Ascending aorta (tissue), 2 donors: ENCODE measurements at places on chromosomes 13 and 19.
A peak's percentile ranks its signal among the peaks of the same experiment; 100 is the strongest.

GRCh38 chr19:50003254-50003788 is 21.9 kb downstream of the VRK3 start:
- no peak overlapping the region for H3K4me3 ChIP-seq
- H3K27ac ChIP-seq, result peak overlapping the region; percentile 95
- no peaks in the 10 kb centered on the region for H3K27me3 ChIP-seq
- peaks cover 24% of the 10 kb centered on the region for H3K4me1 ChIP-seq

DNA sequence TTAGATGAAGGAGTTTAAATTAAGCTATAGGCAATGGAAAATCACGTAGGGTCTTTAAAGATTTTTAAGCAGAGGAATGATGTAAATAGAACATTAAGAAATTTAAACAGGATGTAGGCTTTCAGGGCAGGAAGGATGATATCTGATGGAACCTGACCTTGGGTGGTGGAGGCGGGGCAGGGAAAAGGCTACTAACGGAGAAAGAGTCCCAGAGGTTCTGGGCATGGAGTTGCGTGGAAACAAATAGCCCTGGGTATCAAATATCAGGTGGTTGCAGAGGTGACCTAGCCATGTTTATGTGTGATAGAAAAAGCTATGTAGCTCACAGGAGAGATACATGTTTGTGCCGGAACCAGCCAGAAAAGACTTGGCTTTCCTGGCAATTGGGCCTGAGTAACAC is 7.8 kb upstream of the CDK8 start:
- no peak overlapping the region for H3K4me3 ChIP-seq
- DNase-seq, result no peak
- no peak overlapping the region for H3K27ac ChIP-seq
- no peaks in the 10 kb centered on the region for H3K4me1 ChIP-seq
- no peaks in the 10 kb centered on the region for H3K27me3 ChIP-seq

GRCh38 chr19:58279042-58279924 is 528 bp downstream of the ZNF8 start:
- no peaks in the 10 kb centered on the region for H3K27me3 ChIP-seq
- H3K4me3 ChIP-seq, result peak overlapping the region; percentile 67
- no peaks in the 10 kb centered on the region for H3K36me3 ChIP-seq
- peak; percentile 72 for DNase-seq
- no peaks in the 10 kb centered on the region for H3K4me1 ChIP-seq

DNA sequence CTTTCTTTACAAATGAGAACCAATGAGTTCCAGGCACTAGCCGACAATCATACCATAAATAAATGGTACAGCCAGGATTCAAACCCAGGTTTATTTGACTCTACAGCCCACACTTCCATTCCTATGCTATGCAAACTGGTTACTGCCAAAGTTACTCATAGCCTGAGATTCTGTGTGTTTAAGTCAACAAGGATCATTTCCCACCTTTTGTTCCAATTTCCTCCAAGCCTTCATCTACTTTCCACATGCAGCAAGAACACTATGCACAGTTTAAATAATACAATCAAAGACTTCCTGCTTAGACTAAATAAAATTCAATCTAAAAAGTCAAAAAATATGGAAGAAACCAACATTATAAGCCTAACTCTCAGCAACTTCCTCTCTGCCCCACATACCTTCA is 59.2 kb upstream of the KLF12 start:
- H3K36me3 ChIP-seq, result no peaks in the 10 kb centered on the region
- no peaks in the 10 kb centered on the region for H3K27me3 ChIP-seq
- DNase-seq, result no peak
- H3K27ac ChIP-seq, result no peak overlapping the region
- no peaks in the 10 kb centered on the region for H3K4me1 ChIP-seq
- H3K4me3 ChIP-seq, result no peak overlapping the region

DNA sequence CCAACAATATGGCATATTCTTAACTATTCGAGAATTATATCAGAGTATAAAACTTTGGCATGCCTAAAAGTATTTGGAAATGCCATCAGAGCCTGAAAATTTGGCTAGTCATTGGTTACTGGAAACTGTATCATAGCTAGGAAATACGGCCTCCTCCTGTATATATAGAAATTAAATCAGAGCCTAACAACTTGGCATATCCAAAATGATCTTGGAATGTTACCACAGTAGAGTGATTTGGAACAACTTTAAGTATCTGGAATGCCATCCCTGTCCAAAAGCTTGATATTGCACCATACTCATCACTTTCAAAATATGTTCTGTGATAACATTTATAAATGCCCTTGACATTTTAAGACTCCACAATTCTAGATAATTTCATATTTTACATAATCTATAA is 335.8 kb downstream of the SLITRK1 start:
- H3K27ac ChIP-seq, result no peak overlapping the region
- no peak overlapping the region for H3K4me3 ChIP-seq
- no peaks in the 10 kb centered on the region for H3K36me3 ChIP-seq
- H3K27me3 ChIP-seq, result no peaks in the 10 kb centered on the region

DNA sequence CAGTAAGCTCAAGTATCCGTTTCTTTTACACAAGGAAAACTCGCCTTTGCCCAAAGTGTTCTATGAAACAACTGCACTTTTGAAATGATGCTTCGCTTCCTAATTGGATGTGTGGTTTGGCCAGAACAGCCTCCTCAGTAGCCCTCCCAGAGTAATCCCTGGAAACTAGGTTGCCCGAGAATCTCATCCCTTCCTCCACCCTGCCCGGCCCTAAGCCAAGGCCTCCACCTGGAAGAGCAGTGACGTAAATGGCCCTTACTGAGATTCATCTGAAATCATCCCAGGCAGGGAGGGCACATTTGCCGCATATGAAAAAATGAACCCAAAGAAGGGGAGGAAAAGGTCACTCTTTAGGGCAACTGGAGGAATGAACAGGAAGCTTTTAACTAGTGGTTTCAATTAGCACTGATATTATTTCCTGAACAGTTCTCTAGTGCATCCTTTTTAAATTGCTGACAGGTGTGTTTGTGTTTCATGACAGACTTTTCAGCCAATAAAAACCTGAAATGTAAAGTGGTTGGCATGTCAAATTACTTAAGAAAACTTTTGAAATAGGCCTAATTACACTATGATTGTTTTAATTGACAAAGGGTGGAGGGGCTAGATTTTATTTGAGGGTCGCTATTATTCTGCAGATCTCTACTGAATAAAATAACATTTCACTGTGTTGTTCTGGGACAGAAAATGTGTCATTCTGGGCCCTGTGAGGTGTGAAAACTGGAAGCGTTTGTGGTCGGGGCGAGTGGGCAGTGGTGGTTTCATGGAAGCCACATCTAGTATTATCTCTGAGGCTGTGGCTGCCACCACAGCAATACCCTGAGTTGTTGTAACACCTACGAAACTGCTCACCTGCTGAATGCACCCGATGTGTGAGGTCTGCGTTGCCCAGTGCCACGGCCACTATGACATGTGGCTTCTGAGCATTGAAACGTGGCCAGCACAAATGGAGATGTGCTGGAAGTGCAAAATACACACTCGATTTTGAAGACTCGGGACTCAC is 112.1 kb downstream of the ZIC5 start:
- H3K27me3 ChIP-seq, result no peaks in the 10 kb centered on the region
- no peak overlapping the region for H3K27ac ChIP-seq
- no peaks in the 10 kb centered on the region for H3K4me1 ChIP-seq
- H3K36me3 ChIP-seq, result no peaks in the 10 kb centered on the region
- no peak for DNase-seq

DNA sequence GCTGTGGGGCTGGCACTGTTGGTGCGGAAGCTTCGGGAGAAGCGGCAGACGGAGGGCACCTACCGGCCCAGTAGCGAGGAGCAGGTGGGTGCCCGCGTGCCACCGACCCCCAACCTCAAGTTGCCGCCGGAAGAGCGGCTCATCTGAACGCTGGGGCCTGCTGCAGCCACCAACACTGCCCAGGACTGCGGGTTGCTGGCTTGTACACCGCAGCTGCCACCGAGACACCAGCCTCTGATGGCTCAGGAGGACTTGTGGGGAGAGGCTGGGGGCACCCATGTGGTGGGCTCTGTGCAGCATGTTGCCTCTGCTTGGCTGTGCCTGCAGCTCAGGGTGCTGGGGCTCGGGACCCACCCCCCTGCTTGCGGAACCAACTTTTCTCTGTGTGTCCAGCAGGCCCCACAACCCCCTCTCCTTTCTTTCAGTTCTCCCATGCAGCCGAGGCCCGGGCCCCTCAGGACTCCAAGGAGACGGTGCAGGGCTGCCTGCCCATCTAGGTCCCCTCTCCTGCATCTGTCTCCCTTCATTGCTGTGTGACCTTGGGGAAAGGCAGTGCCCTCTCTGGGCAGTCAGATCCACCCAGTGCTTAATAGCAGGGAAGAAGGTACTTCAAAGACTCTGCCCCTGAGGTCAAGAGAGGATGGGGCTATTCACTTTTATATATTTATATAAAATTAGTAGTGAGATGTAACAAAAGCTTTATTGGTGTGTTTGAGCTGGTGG is 2.6 kb downstream of the CRB3 start:
- no peak overlapping the region for H3K4me3 ChIP-seq
- H3K27ac ChIP-seq, result no peak overlapping the region
- no peak for DNase-seq
- H3K36me3 ChIP-seq, result no peaks in the 10 kb centered on the region
- no peaks in the 10 kb centered on the region for H3K4me1 ChIP-seq

GRCh38 chr13:108377646-108378206 is 108.2 kb downstream of the TNFSF13B start:
- no peaks in the 10 kb centered on the region for H3K27me3 ChIP-seq
- DNase-seq, result no peak
- H3K36me3 ChIP-seq, result no peaks in the 10 kb centered on the region
- no peak overlapping the region for H3K27ac ChIP-seq

DNA sequence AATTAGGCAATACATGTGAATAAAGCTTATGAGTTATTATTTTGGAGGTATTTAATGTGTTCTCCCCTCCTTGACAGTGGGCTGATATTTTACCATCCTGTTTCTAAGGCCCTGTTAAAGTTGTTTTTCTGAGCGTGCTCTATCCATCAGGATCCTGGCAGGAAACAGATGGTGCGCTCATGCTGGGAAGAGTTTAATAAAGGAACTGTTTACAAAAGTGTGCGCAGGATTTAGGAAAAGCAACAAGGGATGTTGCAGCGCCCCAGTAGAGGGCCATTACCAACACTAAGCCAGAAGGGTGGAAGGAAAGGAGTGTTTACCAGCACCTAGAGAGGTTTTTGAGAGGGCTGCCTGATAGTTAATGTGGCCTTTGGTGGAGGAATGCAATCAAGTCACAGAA is 374.5 kb downstream of the KCNRG start:
- H3K27ac ChIP-seq, result no peak overlapping the region
- H3K27me3 ChIP-seq, result no peaks in the 10 kb centered on the region
- H3K4me1 ChIP-seq, result no peaks in the 10 kb centered on the region
- H3K36me3 ChIP-seq, result no peaks in the 10 kb centered on the region
- no peak for DNase-seq

DNA sequence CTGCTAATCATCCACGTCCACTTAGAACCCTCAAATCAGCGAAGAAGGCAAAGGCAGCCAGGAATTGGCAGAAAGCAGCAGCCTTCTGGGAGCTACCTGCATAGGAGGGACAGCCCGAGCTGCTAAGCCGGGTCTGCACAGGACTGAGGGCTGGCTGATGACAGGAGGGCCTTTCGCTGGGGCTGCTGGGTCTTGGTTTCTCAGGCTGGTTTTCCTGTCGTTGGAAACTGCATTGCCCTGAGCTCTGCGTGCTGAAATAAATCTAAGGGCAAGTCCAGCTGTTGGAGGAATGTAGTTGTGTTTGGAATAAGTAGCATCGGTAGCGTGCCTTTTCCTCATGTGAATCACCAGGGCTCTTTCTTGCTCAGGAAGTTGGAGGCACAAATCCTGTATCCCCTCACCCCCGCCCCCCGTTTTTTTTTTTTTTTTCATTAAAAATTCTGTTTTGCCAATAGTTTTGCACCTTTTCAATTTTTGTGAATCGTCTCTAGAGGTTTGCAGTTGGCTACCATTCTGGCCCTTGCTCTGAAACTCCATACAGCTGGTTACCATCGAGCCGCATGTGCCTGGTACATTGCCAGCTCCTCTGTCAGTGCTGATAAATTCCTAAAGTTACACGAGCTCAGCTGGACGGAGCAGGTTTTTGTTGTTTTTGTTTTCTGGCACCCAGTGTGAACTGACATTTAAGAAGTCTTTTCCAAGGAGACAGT is 193.9 kb upstream of the RNF113B start:
- H3K4me1 ChIP-seq, result peaks cover 4% of the 10 kb centered on the region
- no peak overlapping the region for H3K27ac ChIP-seq
- DNase-seq, result no peak
- no peaks in the 10 kb centered on the region for H3K36me3 ChIP-seq
- H3K27me3 ChIP-seq, result no peaks in the 10 kb centered on the region
- no peak overlapping the region for H3K4me3 ChIP-seq

GRCh38 chr19:927780-928401 is 2.1 kb downstream of the ARID3A start:
- peak overlapping the region; percentile 98 for H3K4me3 ChIP-seq
- H3K4me1 ChIP-seq, result peaks cover 11% of the 10 kb centered on the region
- peak overlapping the region; percentile 59 for H3K27ac ChIP-seq
- no peak for DNase-seq
- no peaks in the 10 kb centered on the region for H3K27me3 ChIP-seq

DNA sequence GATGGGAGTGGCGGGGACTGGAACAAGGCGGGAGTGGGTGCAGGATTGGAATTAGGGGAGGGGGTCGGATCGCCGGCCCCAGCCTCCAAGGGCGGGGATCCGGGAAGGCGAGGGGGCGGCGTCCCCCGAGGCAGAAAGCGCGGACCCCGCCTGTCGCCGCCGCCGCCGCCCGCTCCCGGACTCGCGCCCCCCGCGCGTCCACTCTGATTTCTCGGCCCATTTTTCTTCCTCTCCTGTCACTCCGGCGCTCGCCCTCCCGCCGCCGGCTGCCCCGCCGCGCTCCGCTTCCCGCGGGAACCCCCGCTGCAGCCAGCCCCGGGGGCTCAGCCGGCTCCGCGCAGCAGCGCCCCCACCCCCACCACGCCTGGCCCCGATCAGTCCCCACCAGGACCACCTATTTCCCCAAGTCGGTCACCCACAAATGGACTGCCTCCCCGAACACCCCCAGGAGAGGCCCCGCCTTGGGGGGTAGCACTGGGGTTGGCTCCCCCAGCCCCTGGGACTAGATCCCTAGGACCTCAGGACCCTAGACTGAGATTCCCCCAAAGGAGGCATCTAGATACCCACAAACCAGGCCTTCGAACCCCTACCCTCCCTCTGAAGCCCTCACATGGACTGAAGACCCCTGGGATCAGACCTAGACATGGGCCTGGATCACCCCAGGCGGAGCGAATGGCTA is 12.6 kb upstream of the ERFL start:
- peak overlapping the region; percentile 58 for H3K4me3 ChIP-seq
- no peak overlapping the region for H3K27ac ChIP-seq
- peaks cover 17% of the 10 kb centered on the region for H3K27me3 ChIP-seq
- H3K36me3 ChIP-seq, result no peaks in the 10 kb centered on the region

DNA sequence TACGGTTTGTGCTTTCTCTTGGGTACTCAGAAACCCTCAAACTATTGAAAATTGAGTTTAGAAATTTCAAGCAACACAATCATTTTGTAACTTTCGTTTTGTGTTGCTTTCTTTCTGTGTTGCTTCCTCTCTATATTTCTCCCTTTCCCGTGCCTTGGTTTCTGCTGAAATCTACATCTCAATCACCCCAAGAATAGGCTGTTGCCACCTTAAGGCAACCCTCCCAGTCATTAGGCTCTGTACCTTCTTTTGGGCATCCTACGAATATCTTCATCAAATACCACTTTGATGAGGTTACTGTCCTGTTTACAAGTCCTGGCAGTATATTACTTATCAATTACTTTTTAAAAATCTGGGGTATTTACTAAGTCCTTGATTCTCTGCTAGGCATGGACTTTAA is 621.6 kb downstream of the GPC6 start:
- H3K4me1 ChIP-seq, result no peaks in the 10 kb centered on the region
- DNase-seq, result no peak
- no peaks in the 10 kb centered on the region for H3K36me3 ChIP-seq

- H3K27me3 ChIP-seq, result no peaks in the 10 kb centered on the region
- H3K27ac ChIP-seq, result no peak overlapping the region
- no peaks in the 10 kb centered on the region for H3K36me3 ChIP-seq
- no peaks in the 10 kb centered on the region for H3K4me1 ChIP-seq
Observed at GRCh38 chr13:20258963-20259288, 26.8 kb upstream of the GJB6 start.
